ENCODE measurements at places on chromosomes 16 and 17.

- DNase-seq: no peak
Measured at GRCh38 chr17:71494062-71494855, 626.6 kb upstream of the SOX9 start.

DNA sequence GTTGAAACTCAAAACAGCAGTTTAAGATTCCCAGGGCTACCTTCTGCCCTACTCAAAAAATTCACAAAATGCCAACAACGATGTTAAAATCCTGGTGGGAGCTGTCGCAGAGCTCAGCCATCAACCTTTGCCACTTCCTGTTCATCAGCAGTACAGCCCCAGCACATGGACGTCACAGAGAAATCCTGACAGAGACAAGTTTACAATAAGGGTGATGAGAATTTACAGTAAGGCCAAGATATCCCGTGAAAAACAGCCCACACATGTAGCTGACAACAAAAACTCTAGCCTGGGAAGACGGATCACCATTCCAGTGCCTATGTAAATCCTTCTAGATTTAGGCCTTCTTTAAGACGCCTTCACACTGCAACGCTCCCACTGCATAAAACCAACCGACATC lies 18.8 kb downstream of the USP22 start:
- no peak for DNase-seq

GRCh38 chr17:74239172-74239571 lies 25.8 kb downstream of the TTYH2 start:
- DNase-seq: no peak

DNA sequence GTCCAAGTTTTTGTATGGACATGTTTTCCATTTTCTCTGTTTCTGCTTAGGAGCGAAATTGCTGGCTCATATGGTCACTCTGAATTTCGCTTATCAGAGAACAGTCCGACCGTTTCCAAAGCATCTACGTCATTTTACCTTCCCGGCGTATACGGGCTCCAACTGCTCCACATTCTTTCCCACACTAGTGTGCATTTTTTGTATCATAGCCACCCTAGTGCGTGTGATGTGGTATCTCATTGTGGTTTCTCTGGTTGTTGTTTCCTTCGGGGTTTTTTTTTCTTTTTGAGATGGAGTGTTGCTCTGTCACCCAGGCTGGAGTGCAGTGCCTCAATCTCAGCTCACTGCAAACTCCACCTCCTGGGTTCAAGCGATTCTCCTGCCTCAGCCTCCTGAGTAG lies 31.0 kb upstream of the BHLHA9 start:
- no peak for DNase-seq

- DNase-seq: no peak
Measured at GRCh38 chr17:79219208-79219935, 144.7 kb downstream of the ENGASE start.

- no peak for DNase-seq
Measured at GRCh38 chr17:28912281-28912937, 9.5 kb upstream of the DHRS13 start.

DNA sequence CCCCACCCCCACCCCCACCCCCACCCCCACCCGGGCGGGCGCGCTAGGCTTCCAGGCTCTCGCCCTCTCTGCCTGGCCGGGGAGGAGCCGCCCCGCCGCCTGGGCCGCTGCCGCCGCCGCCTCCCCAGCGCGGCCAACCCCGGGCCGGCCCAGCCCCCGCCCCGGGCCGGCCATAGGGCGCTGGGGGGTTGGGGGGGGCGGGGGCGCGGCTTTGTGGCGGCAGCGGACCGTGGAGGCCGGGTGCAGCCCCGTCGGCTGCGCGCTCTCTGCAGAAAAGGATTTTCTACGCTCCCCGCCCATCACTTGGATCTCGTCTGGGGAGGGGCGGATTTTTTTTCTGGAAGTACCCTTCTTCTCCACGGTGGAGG lies 230.9 kb downstream of the MRTFB start:
- DNase-seq: no peak

GRCh38 chr16:88651276-88651988 lies 579 bp upstream of the CYBA start:
- peak; percentile 89 for DNase-seq

GRCh38 chr16:30972872-30973271 lies 12.1 kb upstream of the HSD3B7 start:
- no peak for DNase-seq

All from activated CD4-positive, alpha-beta T cell treated with anti-CD3 and anti-CD28 coated beads, Interleukin-2, Interleukin-4, amounts not matched to agents 100 ng/mL and 50 ng/mL, durations not matched to agents 16 hours and 8 hours (primary cell).